ENCODE measurements at places on chromosomes 13 and 19.

- DNase-seq: no peak
These were observed 63.9 kb downstream of the LATS2 start for GRCh38 chr13:20997301-20998161.

DNA sequence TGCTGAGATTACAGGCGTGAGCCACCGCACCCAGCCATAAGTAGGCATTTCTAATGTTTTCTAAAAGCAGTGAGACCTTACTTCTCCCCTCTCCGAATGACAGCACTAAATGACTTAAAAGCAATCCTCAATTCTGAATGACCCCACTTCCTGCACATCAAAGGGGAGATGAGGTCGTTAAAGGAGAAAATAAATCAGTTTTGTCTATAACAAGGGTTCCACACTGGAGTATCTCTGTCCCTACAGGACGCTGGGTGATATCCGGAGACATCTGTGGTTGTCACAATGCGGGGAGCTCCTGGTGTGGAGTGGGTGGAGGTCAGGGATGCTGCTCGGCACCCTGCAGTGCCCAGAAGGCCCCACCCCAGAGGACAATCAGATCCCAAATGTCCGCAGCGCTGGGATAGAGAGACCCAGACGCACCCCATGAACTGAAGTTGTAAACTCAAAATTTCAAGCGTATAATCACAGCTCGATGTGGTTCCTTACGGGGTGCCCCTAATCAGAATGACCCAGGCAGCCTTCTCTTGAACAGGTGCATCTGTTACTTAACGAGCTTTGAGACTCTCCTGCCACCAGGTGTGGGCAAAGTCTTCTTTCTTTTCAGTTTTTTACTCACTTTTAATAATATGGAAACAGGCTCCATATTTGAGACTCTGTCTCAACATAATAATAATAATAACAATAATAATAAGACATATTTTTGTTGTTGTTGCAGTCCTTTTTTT, 2.9 kb downstream of the GNG7 start:
- no peak for DNase-seq

DNA sequence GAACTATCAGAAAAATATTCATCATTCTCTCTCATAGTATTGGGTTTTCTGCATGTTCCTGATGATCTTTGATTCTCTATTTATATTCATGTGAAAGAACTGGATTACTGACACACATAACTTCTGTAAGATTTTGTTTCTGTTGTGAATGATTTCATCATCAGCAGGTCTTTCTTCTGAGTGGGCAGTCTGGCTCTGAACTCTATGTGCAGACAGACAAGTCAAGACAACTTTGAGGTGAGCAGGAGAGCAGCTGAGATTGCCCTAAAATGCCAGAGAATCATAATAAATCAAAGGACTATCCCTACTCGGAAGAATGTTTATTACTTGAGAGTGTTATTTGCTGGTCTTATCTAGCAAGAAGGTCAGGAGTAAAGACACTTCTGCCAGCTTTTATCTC, 652.1 kb upstream of the GPC6 start:
- no peak for DNase-seq

GRCh38 chr13:104253063-104253680, 1187.0 kb upstream of the SLC10A2 start:
- DNase-seq: no peak

- DNase-seq: no peak
These were observed 283.1 kb downstream of the MTUS2 start for GRCh38 chr13:29103065-29103800.

DNA sequence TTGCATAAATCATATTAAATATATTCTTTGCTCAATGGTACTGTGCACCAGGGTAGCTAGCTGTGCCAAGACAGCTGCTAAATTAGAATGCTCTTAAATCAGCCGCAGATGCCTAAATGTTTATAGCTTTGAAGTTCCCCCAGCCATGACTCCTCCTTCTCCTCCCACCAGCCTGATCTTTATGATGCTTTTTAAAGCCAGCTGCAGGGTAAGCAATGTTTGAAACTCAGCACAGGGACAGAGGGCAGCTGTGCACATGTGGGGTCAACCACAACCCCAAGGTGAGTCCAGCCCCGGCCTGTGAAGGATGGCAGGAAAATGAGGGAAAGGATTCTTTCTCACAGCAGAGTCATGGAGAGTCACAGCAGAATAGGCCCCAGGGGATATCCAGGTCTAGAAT, 635.7 kb downstream of the UQCRFS1 start:
- no peak for DNase-seq

DNA sequence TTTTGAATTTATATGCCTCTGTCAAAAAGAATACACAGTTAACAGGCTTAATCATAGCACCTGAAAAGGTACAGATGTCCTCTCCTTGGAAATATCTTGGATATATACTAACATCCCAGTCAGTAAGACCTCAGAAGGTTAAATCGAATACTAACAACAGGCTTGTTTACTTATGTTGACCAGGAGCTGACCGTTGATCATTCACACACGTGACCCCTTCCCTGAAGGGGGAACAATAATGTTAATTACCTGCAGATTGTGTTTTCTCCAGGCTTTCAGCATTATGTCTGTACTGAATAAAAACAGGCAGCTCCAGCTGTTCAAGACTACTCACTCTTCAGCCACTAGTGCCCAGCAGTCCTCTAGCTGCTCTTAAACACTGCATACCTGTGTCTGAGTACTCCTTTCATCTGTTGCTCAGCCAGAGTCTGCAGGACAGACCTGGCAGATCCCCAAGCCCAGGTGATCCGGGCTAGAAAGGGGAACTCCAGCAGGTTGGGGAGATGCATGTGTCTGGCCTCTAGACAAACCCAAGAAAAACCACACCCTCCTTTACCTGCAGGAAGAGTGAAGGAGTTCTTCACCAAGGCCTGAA, 163.9 kb downstream of the RNF17 start:
- DNase-seq: no peak

- DNase-seq: peak; percentile 29
These were observed 12.0 kb upstream of the SHFL start for GRCh38 chr19:10074153-10074552.

GRCh38 chr13:106357198-106357597, 178.3 kb downstream of the EFNB2 start:
- DNase-seq: no peak

GRCh38 chr19:31532034-31532433, 182.8 kb upstream of the TSHZ3 start:
- no peak for DNase-seq

GRCh38 chr19:32916969-32917615, 47.5 kb upstream of the SLC7A9 start:
- no peak for DNase-seq

- no peak for DNase-seq
These were observed 3.7 kb downstream of the ARHGAP33 start for GRCh38 chr19:35779033-35779432.

GRCh38 chr13:45335397-45336024, 5.5 kb downstream of the TPT1 start:
- DNase-seq: no peak

DNA sequence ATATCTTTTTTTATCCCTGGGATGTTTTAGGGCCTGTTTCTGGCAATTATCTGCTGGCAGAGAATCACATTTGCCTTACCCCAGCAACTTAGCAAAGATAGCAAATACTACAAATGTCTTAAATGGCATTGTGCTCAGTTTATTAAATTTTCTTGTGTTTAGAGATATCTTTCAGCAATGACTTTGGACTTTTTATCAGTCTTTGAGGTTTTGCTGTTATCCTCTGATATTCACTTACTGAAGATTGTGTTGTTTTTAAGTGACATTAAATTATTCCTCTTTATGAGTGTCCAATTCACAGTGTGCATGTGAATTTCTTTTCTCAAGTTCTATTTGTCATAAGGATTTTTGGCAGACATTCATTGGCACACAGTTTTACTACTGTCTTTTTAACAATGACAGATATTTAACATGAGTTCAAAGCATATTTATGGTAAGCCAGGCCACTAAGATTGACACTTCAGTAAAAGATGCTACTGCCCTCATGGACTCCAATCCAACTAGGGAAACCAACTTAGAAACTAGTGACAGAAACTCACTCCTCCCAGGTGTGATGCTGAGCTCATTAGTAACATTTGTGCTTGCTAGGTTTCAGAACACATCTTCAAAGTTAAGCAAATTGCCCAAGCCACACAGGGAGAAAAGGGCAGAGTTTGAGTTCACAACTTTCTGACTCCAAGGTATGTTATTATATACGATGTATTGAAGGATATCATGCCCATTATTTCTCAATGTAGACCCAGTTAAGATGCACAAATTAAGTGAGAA, 481.9 kb downstream of the GPC6 start:
- no peak for DNase-seq

DNA sequence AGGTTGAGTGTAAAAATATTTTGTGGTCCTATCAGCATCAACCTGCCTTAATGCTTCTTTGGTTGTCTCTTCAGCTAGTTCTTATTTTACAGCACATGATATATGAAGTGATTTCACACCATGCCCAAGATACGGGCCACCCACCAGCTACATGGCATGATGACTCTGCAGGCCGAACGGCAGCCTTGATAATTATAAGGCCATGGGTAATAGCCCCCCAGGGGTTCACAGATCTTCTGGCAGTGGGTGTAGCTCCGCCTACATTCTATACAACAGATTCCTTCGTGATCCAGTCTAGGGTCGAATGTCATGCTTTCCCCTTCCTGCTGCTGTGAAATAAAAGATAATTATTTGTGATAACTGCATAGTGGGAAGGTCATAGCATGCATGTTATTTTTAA, 36.1 kb downstream of the CNMD start:
- no peak for DNase-seq

DNA sequence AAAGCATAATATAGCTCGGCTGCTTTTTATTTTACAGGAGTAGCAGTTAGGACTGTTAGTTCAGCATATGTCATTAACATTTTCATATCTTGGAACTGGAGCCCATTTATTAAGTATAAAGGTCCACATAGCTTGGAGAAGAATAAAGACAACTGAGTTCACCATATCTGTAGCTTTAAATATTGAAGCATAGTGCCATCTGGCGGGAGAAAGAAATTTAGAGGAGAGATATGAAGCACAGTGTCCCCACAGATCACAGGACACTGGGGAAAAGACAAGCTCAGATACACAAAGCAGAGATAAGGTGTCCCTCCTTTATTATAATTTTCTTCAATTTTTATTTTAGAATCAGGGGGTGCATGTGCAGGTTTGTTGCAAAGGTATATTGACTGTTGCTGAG, 104.7 kb upstream of the FREM2 start:
- no peak for DNase-seq

DNA sequence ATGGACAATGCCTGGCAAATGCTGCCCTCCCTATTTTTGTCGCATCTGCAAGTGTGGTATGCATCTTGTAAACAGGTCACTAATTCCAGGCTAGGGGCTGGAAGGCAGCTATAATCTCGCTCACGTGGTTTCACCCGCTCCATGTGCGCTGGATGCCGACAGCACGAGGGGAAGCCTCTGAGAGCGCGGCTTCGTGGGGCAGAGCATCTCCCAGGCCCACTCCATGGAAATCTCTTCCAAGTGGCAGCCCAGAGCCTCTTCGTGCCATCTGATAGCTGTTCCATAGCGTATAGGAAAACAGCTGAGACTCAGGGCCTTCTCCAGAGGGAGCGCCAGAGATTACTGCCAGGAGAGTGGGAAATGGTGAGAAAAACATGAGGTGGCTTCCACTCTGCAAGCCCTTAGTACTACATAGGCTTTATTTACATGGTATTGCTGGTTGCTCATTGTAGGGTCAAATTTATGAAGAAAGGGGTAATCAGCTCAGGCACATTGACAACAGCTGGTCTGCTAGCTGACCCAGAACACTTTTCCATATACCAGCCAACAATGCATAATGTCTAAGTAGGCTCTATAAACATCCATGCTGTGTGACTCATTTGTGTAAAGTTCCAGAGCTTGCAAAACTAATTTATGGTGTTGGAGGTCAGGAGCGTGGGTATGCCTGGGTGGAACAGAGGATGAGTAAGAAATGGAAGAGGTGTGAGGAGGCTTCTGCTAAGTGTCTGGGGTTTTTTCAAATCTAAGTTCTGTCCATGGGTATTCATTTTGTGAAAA, 165.2 kb downstream of the SHISA2 start:
- no peak for DNase-seq

- DNase-seq: peak; percentile 25
These were observed 22.3 kb upstream of the TFDP1 start for GRCh38 chr13:113562085-113562749.

GRCh38 chr13:35695448-35695770, 218.9 kb upstream of the MAB21L1 start:
- DNase-seq: no peak

- no peak for DNase-seq
These were observed 23.5 kb downstream of the ACTN4 start for GRCh38 chr19:38670921-38671398.

- no peak for DNase-seq
These were observed 361.8 kb downstream of the KCNRG start for GRCh38 chr13:50376895-50377575.

DNA sequence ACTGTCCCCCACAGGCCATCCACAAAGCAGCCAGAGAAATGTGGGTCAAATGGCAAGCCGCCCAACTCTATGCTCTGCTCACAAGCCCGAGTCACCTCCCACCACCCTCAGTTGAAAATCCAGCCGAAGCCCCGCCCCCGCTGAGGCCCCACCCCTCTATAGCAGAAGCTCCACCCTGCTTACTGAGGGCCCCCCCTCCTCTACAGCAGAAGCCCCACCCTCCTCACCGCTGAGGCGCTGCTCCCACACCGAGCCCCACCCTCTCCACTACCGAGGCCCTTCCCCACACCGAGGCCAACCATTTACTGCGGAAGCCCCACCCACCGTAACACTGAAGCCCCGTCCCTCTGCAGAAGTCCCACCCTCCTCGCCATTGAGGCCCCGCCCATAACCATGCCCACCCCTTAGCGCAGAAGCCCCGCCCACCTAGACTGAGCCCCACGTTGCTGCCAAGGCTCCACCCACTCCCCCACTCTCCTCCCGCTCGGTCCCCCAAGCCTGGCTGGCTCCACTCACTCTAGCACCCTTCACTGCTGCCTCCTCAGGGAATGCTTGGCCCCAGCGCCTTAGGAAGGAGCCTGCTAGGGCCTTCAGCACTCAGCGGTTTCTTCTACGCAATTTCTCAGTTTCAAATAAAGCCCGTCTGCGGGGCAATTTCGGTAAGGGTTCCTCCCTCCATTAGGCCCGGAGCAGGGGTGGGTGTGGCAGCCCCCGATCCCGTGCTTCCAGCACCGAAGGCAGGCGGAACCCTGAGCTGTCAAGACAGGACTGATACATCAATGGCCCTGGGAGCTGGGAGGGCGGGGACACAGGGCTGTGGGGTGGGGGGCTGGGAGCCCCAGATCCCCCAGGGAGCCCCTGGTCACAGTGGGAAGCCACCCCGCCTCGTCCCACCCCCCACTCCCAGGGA, 9.0 kb upstream of the MYDGF start:
- DNase-seq: no peak

GRCh38 chr13:49784886-49785570, 7.5 kb downstream of the KPNA3 start:
- no peak for DNase-seq

DNA sequence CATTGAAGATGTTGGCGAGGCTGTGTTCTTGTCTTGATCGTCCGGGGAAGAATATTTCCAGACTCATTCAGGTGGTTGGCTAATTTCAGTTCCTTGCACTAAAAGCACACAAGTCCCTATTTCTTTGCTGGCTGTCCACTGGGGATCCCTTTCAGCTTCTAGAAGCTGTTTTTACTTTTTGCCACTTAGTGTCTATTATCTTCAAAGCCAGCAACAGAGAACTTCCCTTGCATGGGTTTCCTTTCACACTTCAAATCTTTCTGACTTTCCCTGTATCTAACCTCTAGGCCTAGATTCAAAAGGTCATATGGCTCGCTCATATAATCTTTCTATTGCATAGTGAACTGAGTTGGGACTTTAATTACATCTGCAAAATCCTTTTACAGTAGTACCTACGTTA, 215.3 kb upstream of the PCDH9 start:
- DNase-seq: no peak

GRCh38 chr13:30020726-30021312, 170.4 kb upstream of the UBL3 start:
- no peak for DNase-seq
